ENCODE measurements at places on chromosomes 11 and 22.

- DNase-seq = no peak
These were observed 62.4 kb downstream of the OTOG start for GRCh38 chr11:17609291-17610084.

GRCh38 chr11:109132539-109132938 is 289.5 kb upstream of the C11orf87 start:
- no peak for DNase-seq

- DNase-seq = no peak
These were observed 15.0 kb upstream of the CYB5R2 start for GRCh38 chr11:7688238-7688826.

GRCh38 chr11:86142170-86142569 is 73.3 kb upstream of the PICALM start:
- no peak for DNase-seq

- no peak for DNase-seq
These were observed 19.3 kb upstream of the SHISAL1 start for GRCh38 chr22:44331881-44332714.

DNA sequence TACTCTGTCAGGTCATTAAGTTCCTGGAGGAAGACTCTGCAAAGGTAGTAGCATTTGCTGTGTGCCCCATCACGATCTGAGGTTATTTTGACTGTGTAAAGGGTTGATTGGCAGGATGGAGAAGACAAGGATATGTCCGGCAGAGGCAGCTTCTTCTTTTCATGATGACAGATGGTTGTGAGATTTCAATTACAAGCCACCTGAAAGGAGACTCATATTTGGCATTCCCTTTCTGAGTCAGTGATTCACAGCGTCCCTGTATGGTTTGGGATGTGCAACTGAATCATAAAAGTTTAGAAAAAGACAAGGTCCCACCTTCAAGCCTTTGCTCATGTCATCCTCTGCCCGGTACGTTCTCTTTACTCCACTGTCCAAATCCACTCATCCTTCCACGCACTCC is 113.4 kb downstream of the MTNR1B start:
- DNase-seq = no peak

DNA sequence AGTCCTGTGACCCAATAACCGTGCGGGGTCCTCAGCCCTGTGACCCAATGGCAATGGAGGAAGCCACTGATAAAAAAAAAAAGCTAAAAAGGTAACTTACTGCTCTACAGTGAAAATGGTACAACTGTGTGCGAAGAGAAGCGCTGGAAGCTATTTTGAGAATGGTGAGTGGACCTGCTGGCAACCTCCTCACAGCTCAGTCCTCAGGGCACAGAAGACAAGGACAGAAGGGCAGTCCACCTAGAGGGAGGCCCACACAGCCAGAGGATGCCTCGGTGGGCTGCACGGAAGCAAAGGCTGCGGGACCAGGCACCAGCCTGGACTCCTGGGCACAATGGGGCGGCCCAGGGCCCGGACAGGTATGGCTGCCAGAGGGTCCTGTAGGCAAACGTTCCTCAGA is 35.6 kb downstream of the BRD1 start:
- DNase-seq = no peak

DNA sequence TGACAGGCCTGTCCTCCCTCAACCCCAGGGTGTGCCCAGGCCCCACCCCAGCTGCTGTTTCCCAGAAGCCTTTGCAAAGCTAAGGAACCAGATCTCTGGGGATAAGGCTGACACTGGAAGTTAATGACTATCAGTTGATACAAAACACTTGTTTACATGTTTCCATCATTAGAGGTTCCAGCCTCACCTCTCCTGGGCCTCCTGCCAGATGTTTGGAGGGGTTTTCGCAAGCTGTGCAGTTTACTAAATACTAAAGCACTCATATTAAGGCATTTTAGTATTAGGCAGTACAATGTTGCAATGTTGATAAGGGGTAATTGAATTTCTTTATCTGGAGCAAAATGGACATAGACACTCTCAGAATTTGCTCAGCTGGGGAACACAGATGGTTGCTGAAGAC is 218.7 kb downstream of the INSC start:
- DNase-seq = no peak

- DNase-seq = no peak
These were observed 8.1 kb upstream of the NNMT start for GRCh38 chr11:114288136-114288535.

DNA sequence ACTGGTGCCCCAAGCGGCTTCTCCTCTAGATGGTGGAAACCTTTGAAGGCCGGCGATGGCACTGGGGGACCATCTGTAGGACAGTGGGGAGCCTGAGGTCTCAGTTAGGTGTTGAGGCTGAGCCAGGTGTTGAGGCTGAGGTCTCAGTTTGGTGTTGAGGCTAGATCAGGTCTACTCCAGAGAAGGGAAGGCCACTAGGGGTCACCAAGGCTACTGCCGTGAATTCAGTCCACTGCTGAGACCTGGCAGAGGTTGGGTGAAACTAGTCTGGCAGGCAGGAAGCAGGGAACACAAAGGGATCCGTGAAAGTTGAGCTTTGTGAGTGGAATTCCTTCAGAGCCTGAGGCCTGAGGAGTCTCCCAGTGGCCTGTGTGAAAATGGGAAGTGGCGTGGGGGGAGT is 123.8 kb upstream of the FGF3 start:
- no peak for DNase-seq

- no peak for DNase-seq
These were observed 63.3 kb downstream of the SYT9 start for GRCh38 chr11:7314811-7315604.

DNA sequence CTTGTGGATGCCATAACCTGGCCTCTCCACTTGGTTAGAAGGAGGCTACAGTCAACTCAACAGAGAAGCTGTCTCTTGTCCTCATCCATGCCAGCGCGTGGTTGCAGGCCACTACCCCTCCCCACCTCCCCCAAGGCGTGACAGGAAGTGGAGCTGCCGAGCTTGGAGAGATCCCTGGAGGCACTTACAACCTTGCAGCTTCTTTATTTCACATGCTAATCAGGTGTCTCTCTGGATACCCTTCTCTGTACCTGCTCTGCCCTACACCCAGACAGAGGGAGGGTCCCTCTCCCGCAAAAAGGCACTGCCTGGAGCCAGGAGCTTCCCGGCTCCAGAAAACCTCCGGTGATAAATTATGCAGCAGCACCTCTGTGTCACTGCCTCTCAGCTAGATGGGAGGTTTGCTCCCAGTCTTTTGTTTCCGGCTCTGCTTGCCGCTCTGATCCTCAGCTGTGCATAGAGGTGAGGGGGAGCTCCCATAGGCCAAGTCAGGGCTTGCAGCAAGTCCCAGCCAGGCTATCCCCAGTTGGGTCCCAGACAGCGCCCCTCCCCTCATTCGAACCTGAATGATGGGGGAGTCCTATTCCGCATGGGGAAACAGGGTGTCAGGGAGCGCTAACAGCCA is 5.7 kb downstream of the LRP4 start:
- DNase-seq = no peak

DNA sequence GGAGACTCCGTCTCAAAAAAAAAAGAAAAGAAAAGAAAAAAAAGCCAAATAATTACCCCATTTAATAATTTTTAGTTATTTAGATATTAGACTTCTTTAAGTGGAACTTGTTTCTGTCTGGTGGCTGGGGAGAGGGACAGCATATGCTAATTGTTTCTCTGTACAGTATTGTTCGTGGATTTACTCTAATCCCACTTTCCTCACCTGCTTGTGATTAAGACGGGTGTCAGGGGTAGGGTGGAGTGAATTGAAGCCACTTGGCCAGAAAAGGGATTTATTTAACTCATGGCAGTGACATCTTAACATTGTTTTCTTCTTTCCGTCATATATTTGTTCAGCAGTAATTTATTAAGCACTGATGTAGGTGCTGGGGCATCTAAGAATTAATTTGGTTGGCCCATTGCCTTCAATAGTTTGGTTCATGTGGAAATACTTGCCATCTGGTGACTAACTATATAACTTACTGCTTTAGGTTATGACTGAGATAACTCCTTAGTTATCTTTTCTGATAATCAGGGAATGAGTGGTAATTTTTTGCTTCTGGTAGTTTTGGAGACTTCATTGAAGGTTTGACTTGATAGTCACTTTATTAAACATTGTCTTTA is 4.6 kb downstream of the TNRC6B start:
- DNase-seq = no peak

DNA sequence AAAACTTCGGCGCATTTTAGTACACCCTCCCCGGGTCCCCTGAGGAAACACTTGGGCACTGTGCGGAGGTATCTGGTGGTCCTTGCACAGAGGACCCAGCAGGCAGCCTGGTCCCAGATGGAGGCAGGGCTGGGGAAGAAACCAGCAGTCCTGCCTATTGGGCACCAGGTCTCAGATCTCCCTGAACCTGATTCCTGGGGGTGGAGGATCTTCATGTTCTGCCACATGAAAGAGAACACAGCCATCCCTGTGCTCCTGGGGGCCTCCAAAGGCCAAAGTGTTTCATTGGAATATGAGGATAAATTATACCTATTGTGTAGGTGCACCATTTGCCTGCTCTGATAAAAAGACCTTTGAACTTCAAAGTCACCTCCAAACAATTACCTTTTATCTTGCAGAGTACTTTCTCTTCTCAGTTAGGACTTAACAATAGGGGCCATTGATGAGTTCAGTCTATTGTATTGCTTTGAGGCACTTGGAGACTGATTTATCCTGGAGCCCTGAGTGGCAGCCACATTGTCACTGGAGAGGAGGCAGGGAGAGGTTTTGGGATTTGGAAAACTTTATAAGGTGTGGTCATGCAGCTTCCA is 1.8 kb downstream of the RCN1 start:
- DNase-seq = no peak

DNA sequence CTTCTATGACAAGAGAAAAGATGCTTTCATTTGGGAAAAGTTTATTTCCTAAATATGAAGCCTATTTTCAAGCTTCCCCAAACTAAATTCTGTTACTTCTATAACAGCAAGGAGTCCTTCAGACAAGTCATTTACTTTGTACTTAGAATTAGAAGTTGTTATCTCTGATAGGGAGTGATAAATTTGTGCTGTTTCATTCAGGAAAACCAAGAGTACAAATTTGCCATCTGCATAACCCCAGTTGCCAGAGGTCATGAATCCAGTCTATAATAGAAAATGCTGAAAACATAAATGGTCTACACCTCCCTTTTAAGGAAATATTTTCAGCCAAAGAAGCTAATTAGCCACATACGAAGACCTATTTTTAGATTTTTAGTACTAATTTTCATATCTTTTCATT is 61.3 kb downstream of the SBF2 start:
- no peak for DNase-seq

GRCh38 chr11:97717922-97718321 is 1302.8 kb upstream of the CNTN5 start:
- DNase-seq = no peak

- no peak for DNase-seq
These were observed 2.1 kb upstream of the BATF2 start for GRCh38 chr11:64998690-64999431.

DNA sequence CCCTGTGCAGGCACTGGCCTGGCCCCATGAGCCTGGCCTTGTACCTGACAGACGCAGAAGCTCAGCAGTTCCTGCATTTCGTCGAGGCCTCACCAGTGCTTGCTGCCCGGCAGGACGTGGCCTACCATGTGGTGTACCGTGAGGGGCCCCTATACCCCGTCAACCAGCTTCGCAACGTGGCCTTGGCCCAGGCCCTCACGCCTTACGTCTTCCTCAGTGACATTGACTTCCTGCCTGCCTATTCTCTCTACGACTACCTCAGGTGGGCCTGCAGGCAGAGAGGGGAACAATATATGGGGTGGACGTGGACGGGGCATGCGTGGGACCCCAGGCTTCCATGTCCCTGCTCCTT is 4.9 kb downstream of the LARGE2 start:
- DNase-seq = peak; percentile 13

DNA sequence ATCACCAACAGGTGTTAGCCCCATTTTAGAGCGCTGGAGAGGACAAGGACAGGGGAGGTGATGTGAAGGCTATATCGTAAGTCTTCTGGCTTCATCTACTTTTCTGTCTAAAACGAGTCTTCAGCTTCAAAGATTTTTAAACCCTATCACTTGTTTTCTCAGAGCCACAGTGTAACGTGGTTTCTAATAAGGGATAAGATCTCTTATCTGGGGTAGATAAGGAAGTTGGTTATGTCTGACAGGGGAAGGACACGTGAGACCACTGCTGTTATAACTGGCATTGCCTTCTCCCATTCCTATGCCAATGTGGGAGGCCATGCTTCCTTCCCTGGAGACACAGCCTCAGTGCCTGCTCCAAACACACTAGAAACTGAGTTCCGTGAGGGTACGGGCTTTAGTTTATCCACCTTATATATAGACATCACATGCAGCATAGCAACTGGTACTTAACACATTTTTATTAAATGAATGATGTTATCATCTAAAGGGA is 39.3 kb downstream of the LARGE2 start:
- DNase-seq = no peak

- DNase-seq = no peak
These were observed 21.2 kb downstream of the POLD4 start for GRCh38 chr11:67332081-67332691.

DNA sequence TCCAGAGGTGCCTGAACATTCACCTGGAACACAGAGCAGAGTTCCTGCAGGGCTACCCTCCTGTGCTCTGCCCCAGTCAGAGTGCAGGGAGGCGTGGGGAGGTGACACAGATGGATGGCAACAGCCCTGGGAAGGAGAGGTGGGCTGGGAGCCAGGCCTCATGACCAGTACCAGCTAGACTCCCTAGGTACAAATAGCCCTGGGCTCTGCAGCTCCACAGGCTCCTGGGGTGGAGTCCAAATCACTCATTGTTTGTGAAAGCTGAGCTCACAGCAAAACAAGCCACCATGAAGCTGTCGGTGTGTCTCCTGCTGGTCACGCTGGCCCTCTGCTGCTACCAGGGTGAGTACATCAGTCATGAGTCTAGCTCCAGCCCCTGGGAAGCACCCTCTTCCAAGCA is at the start of gene SCGB1D2:
SCGB1D2 (plus strand) TSS at position 219 of the 400 bp plus-strand sequence; CDS start at position 288, 69 bp downstream.
- DNase-seq = no peak

DNA sequence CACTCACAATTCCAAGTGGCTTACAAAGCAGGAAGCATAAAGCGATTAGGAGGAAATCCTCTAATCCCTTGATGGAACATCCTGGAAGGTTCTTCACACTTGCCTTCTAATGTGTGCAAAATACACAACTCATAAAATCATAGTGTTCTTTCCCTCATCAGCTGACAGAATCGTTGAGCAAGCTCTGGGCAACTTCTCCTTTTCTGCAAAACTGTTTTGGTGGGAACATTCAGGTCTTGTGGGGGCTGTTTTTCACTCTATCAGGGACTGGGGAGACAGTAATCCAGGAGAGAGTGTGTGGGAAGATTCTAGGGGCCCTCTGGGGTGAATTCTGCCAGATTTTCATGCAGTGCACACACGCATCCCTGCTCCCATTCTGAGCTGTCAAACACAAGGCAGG is 53.2 kb downstream of the IRAG1 start:
- no peak for DNase-seq

- no peak for DNase-seq
These were observed 71.6 kb downstream of the ST3GAL4 start for GRCh38 chr11:126426820-126427749.

- DNase-seq = no peak
These were observed 221.8 kb downstream of the ADAMTS15 start for GRCh38 chr11:130670200-130670599.

- peak; percentile 30 for DNase-seq
These were observed 48.2 kb upstream of the SMCO4 start for GRCh38 chr11:93591247-93591898.

DNA sequence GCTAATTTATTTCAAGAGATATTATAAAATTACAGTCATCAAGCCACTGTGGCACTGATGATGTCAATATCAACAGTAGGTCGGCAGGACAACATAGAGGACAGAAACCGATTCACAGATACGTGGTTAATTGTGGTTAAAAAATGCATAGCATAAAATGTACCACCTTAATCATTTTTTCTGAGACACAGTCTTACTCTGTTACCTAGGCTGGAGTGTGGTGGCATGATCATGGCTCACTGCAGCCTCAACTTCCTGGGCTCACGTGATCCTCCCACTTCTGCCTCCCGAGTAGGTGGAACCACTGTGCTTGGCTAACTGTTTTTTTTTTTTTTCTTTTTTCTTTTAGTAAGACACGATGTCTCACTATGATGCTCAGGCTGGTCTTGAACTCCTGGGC is 21.0 kb upstream of the TOLLIP start:
- DNase-seq = no peak

All from GM06990 (cell line).